Stimulated activated CD4-positive, alpha-beta T cell treated with anti-CD3 and anti-CD28 coated beads, Interleukin-12 subunit alpha, Interleukin-12 subunit beta, amount 100 ng/mL, for 4 hours (primary cell): ENCODE measurements at places on chromosomes 7 and 10.

GRCh38 chr10:79346388-79347225 lies 662 bp upstream of the PPIF start:
- no peak for DNase-seq

DNA sequence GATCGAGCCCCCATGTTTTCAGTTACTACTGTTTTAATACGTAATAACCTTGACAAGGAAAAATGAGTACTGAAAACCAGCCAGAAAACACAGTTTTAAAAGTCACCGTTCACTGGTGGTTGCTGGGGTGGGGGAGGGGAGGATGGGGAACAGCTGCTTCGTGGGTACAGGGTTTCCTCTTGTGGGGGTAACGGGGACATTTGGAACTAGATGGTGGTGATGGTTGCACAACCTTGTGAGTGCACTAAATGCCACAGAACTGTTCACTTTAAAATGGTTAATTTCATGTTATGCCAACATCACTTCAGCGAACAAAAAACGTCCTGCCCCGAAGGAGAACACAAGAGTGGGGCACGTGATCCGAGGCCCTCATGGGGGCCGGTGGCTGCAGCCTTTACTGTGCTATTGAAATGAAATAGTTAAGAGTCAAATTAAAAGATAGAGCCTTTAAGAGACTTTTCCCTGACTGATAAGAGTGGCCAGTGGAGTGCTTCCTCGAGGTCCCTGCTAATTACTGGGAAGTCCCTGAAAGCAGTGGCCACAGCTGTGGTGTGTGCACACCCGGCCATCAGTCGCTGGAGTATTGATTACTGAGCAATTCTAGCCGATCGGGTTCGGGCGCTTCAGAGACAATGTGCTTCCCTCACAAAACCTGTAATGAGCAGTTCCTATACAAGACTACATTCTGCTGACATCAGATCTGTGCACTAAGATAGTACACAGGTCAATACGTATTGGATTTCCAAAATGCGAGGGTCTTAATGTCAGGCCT lies 80.3 kb downstream of the EBF3 start:
- no peak for DNase-seq

GRCh38 chr7:36005876-36006275 lies 147.2 kb upstream of the EEPD1 start:
- no peak for DNase-seq

DNA sequence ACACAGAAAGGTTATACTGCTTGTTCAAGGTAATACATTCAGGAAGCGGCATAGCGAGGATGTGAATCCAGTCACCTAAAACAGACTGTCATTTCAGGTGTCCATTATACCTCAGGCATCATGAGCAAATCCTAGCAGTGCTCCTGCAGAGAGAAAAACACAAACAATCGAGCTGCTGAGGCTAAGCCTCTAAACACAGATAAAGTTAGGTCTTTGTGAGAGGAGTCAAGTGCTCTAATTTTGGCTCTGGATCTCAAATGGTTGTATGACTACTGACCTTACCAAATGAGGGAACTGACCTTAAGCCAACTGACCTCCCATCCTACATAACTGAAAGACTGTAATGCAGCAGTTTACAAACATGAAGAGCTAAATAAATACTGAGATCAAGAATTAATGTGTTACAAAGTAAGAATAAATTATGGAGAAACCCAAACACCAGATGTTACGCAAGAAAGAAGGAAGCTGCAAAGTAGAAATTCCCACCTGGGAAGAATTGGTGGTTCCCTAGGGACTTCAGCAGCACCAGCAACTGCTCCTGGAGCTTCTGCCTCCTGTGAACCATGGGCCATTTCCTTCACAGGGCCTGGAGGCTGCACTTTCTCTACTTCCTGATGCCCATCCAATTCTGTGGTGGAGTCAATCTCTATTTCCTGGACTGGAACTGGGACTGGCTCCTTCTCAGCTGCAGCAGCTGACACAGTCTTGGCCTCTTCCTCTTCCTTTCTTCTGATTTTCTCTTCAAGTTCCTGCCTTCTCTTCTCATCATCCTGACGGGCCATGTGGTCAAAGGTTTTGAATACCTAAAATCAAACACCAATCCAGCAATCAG lies 5.8 kb downstream of the NUDCD3 start:
- DNase-seq: no peak

DNA sequence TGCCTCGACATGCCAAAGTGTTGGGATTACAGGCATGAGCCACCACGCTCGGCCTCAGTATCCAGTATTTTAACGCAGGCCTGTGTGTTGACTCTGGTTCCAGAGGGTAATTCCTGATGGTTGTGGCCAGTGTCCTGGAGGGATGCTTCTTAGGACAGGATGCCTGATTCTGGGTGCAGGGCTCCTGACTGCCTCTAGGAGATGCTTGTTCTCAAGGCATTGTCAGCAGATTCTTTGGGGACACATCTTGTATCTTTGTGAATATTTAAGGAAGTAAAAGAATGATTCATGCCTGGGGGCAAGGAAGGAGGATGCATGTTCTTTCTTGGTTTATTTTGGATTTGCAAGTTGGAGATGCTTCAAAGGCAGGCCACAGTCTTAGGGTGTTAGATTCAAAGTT lies 2.2 kb downstream of the ZDHHC4 start:
- DNase-seq: no peak

DNA sequence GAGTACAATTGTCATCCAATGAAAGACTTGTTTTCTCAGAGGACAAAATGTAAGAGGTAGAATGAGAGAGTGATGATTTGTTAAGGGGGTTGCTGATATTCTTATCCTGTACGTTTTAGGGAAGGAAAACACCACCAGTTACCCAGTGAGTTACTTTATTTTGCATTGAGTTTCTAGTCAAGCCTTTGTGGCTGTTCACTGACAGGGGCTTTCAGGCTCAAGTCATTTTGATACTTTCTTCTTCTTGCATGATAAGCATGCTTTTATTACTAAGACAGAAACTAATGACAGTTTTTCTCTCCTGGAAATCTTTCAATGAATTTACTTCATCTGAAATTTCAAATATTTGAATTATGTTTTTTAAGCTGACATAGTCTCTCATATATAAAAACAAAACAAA lies 710.2 kb upstream of the POM121L12 start:
- no peak for DNase-seq
